ENCODE measurements at places on chromosomes 7 and 10. TPM values are rescaled to one million over a fixed set of nuclear protein-coding genes. Genes with fewer than 3 reads are reported as not detected.

The ZNF438 gene
- total RNA-seq, result 2.7 TPM

The IL6 gene
- total RNA-seq, result 0.68 TPM

The TMEM196 gene
- total RNA-seq, result not detected

The HOXA2 gene
- not detected for total RNA-seq

The CHAT gene
- not detected for total RNA-seq

The AOC1 gene
- not detected for total RNA-seq

The GRK5 gene
- 35.6 TPM for total RNA-seq

The OR2A1 gene
- total RNA-seq, result not detected

The CCL24 gene
- not detected for total RNA-seq

The GIMAP1 gene
- total RNA-seq, result 23.5 TPM

The CTAGE8 gene
- not detected for total RNA-seq

The UNCX gene
- not detected for total RNA-seq

The CYP3A4 gene
- 0.16 TPM for total RNA-seq

GRCh38 chr7:49398746-49399145, 374.7 kb upstream of the VWC2 start:
- no peak for DNase-seq

DNA sequence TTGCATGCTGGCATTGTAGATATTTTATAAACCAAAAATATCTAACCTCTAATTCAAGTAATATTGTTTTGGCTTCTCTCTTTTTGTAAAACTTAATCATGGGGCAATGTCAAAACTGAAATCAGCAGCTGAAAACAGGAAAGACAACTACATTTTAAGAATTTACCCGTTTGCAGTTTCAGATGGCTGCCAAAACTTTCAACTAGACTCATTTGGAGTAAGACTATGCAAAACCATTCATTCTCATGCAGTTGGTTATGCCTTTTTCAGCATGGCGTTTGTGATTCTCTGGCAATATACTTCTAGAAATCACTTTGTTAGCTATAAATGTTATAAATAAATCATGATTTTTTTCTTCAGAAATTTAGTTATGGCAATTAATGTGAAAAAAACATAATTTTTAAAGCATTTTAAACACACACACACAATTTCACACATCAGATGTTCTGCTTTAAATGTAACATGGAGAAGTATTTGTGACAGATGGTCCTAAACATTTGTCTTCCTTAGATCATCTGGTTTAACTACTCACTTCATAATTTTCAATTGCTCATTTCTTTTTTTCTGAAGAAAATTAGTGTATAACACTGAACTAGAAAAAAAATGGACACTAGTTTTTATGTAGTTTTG, 116.4 kb downstream of the ITGB8 start:
- no peak for DNase-seq

- DNase-seq, result no peak
Observed at GRCh38 chr10:92801978-92802872, 46.1 kb upstream of the EXOC6 start.

GRCh38 chr7:2666155-2666554, 21.8 kb upstream of the AMZ1 start:
- no peak for DNase-seq

- DNase-seq, result no peak
Observed at GRCh38 chr7:28847176-28847575, 111.0 kb downstream of the TRIL start.

GRCh38 chr10:54808186-54808935, 7.3 kb upstream of the PCDH15 start:
- no peak for DNase-seq

GRCh38 chr7:37285706-37286453, 162.8 kb downstream of the ELMO1 start:
- DNase-seq, result no peak

DNA sequence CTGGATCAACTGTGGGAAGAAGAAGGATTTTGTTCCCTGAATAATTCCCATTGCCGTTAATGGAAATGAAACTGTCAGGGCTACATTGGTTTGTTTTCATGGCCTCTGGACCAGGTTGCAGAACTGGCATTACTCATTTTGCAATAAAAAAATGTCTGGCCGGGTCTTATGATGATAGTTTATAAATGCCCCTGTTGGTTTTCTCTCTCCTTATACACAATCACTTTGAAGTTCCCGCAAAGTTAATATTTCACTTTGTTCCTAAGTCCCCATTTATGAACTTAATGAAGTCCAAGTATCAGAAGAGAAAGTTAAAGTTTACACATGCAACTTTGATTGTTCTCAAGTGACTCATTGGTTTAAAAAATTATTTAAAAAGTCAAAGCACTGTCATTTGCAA, 150.7 kb upstream of the PRR15 start:
- no peak for DNase-seq

DNA sequence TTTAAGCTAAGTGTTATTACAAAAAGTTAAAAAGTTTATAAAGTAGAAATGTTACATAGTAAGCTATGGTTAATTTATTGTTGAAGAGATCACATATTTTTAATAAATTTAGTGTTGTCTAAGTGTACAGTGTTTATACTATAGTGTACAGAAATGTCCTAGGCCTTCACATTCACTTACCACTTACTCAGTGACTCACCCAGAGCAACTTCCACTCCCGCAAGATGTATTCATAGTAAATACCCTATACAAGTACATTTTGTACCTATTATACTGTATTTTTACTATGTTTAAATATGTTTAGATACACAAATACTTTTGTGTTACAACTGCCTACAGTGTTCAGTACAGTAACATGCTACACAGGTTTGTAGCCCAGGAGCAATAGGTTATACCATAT, 69.2 kb downstream of the DNAJC1 start:
- DNase-seq, result no peak

GRCh38 chr10:101308051-101308450, 45.9 kb upstream of the BTRC start:
- DNase-seq, result no peak

GRCh38 chr7:15751191-15751701, 64.8 kb upstream of the MEOX2 start:
- no peak for DNase-seq

DNA sequence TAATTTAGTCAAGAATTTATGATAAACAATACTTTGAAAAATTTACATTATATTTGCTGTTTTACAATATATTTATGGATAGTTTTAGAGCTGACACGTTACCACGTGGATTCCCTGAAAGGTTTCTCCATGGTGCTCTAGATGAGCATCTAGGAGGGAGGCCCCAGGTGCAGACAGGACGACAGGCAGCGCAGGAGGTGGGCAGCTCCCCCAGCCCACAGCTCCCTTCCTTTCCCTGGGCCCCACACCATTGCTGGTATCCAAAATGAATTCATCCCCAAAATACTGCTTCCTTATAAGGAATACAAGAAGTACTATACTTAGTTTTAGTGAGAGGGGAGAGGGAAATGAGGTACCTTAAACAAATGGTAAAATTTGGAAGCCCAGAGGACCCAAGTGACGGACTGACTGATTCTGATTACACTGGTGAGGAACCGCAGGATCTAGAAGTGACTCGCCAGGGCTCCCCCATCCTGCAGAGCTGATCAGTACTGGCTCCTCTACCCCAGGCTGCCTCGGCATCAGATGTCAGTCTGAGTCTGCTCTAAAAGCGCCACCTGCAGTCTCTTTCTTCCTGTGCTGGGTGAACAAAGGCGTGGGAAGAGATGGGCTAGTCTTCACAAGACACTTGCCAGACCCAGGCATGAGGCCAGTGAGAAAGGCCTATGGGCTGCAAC, 89.2 kb downstream of the DLG5 start:
- peak; percentile 62 for DNase-seq

- DNase-seq, result no peak
Observed at GRCh38 chr7:55435466-55435865, 70.3 kb downstream of the LANCL2 start.

GRCh38 chr7:135247746-135248471, 14.3 kb downstream of the STRA8 start:
- no peak for DNase-seq

GRCh38 chr10:79054203-79055099, 14.3 kb upstream of the ZMIZ1 start:
- no peak for DNase-seq

GRCh38 chr7:112868609-112869008, 78.4 kb upstream of the TMEM168 start:
- no peak for DNase-seq

- DNase-seq, result no peak
Observed at GRCh38 chr7:31017032-31017675, 35.0 kb upstream of the ADCYAP1R1 start.

- DNase-seq, result no peak
Observed at GRCh38 chr10:59033622-59034021, 142.8 kb upstream of the PHYHIPL start.

Data from T-cell (primary cell).